HL-60 (cell line): ENCODE measurements at places on chromosomes 12 and 14.

DNA sequence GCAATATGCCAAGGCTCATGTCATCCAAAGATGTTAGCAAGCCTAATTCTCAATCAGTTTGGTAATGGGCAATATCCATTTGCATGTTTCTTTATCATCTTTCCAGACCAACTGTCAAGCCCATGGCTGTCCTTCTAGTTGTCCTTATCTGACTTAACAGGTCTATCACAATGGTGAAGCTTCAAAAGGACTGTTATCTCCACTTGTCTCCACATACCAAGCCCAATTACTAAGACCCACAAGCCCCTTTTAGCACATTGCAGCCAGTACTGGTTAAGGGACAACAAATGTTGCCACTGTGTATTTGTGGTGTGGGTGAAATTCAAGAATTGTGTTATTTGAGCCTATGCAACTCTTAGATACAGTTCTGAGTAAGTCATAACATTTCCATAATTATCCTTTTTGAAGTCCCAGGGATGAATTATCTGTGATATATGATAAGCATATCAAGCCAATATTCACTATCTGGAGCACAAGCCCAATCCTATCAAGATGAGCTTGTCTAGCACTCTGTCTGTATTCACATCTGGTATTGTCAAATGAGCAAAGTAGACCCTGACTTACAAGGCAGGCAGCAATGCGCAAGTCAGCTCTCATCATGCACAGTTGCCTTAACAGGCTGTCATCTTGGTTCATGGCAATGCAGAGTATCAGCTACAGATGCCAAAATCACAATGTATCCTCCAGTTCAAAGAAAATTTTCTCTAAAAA is 19.3 kb upstream of the ST8SIA1 start:
- no peak for DNase-seq

DNA sequence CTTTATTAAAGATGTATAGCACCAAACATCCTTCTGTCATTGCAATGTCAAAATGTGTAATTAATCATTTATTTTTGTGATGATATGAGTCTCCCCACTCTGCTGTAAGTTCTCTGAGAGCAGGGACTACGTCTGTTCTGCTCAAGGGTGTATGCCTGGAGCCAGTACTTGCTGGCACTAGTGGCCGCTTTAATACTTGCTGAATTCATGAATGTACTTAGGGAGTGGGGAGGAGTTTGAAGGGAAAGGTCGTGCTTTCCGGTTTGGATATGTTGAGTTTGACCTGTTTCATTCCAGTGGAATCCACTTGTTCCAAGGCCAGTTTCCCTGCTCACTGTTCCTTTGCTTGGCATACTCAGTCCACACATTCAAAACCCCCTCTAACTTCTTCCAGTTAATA is 1.9 kb upstream of the DCAF5 start:
- no peak for DNase-seq

GRCh38 chr14:65993103-65993502 is 493.1 kb upstream of the CCDC196 start:
- DNase-seq = no peak

DNA sequence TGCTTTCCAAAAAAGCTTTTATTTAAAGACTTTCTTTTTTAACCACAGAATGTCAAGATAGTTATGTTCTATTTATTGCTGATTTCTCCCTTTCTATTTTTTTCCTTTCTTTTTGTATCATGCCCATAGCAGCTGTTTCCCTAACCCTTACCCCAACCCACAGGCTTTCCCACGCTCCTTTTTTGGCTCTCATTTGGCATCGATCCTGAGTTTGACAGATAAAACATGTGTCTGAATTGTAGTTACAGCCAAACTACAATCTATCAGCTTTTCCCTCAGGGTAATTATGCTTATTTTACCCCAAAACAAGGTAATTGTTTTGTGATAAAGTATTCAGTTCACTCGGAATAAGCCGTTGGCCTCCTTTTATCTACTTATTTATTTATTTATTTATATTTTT is 46.7 kb downstream of the PDE3A start:
- DNase-seq = no peak
